ENCODE measurements at places on chromosomes 4 and X.

DNA sequence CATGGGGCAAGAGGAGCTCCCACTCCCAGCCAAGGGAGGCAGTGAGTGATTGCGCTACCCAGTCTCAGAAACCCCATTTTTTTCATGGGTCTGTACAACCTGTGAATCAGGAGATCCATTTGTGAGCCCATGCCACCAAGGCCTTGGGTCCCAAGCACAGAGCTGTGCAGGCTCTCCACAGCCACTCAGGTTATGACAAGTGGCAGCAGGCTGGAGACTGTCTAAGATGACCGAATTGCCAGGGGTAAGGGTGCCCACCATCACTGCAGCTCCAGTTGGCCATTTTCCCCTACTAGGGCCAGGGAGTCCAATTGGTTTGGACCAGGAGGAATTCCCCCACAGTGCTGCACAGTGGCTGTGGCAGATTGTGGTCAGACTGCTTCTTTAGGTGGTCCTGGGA lies 407.5 kb upstream of the KLHL4 start:
- no peak for DNase-seq

- no peak for DNase-seq
Observed at GRCh38 chrX:31356275-31357212, 284.7 kb upstream of the FTHL17 start.

- no peak for DNase-seq
Observed at GRCh38 chrX:96182366-96182765, 502.3 kb upstream of the DIAPH2 start.

- DNase-seq: no peak
Observed at GRCh38 chrX:48002319-48002718, 1.5 kb downstream of the ZNF182 start.

GRCh38 chr4:169665046-169665737 lies 44.8 kb downstream of the CLCN3 start:
- no peak for DNase-seq

DNA sequence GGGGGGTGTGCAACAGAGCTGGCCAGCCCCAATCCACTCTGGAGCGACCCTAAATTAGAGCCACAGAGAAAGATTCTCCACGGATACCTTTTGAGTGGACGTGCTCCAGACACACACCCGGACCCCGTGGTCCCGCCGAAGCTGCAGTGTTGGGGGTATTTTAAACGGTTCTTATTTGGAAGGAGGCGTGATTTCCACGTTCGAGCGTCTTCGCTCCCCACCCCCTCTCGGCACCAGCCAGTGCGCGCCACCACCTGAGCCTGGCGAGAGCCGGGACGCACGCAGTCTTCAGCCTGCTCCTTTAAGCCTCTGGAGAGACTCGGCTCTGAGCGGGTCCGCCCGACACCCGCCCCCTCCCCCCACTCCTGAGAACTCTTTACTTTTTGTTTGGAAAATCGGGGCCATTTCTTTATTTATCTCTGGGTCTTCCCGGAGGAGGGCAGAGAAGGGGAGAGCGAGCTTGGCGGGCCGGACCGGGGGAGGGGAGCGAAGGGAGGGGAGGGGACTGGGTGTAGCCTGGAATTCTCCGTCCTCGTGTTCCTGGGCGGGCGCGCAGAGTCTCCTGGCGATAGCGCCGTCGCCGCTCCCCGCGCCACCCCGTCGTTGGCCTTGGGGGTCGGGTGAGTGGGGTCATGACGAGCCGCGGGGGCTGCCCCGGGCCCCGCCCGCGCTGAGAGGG lies 668 bp upstream of the PTCHD1 start:
- no peak for DNase-seq

GRCh38 chrX:105565856-105566255 lies 256.5 kb upstream of the NRK start:
- no peak for DNase-seq

DNA sequence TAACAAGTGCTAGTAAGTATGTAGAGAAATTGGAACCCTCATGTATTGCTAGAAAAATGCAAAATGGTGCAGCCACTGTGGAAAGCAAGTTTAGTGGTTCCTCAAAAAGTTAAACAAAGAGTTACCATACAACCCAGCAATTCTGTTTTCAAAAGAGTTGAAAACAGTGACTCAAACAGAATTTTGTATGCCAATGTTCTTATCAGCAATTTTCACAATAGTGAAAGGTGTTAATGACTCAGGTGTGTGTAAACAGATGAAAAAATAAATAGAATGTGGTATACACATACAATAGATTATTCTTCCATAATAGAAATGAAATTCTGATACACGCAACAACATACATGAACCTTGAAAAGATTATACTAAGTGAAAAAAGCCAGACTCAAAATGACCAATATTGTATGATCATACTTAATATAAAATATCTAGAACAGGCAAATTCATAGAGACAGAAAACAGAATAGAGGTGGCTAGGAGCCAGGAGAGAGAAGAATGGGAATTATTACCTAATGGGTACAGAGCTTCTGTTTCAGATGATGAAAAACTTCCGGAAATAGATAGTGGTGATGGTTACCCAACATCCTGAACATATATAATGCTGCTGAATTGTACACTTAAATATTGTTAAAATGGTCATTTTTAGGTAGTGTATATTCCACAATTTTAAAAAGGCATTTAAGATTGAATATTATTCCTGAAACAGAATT lies 51.6 kb downstream of the WDFY3 start:
- DNase-seq: no peak

DNA sequence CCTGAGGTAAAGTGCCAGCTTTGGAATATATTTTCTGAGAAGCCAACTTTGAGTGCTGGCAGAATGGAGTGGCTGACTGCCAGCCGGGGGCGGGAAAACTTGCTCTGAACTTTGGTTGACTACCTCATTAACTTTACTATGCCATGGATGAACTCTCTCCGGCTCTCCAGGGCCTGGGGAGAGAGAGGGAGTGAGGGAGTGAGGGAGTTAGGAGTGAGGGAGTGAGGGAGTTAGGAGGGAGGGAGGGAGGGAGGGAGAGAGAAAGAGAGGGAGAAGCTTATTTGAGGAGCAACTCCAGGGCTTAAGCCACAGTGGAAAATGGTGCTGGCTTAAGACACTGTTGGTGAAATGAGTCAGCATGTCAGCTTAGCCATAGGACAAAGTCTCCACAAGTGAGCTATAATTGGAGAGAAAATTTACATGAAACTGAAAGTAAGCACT lies 280.9 kb upstream of the RPS6KA3 start:
- no peak for DNase-seq

DNA sequence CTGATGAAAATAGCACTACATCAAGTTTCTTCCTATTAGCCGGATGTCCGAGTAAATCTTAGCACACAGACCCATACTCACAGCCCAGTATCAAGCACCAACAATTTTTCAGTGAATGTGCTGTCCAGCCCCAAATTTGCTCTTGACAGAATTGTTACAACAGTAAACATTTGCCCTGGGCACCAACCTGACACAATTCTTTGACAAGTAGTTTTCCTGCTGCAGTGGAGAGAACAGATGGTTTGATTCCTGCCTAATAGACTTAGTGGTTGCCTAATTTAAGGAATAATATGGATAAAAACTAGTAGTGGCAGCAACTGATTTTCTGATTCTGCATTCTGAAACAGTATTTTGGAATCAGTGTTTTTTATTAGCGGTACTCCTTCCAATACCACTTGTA lies 253.6 kb downstream of the SLC39A8 start:
- no peak for DNase-seq

- no peak for DNase-seq
Observed at GRCh38 chr4:17817027-17817426, 6.2 kb downstream of the NCAPG start.

GRCh38 chr4:74624351-74625151 lies 169.8 kb downstream of the BTC start:
- no peak for DNase-seq

DNA sequence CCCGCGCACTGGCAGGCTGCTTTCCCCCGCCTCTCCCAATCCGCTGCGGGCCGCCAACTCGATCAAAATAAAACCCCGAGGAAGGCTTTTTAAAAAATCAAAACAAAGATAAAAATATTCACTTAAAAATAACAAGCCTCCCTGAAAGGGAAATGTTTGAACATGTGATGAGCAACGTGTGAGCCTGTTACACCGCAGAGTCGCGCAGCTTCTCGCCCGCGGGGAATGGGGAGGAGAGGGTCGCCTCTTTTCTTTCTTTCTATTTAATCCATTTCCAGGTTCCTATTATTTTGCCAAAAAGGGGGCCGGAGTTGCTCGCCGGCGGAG lies 326.0 kb upstream of the F9 start:
- no peak for DNase-seq

GRCh38 chrX:131649741-131650140 lies 105.9 kb downstream of the OR13H1 start:
- no peak for DNase-seq

GRCh38 chr4:123699880-123700771 lies 303.5 kb downstream of the SPRY1 start:
- DNase-seq: no peak

- DNase-seq: peak; percentile 70
Observed at GRCh38 chrX:283115-283845, 2.1 kb downstream of the PLCXD1 start.

DNA sequence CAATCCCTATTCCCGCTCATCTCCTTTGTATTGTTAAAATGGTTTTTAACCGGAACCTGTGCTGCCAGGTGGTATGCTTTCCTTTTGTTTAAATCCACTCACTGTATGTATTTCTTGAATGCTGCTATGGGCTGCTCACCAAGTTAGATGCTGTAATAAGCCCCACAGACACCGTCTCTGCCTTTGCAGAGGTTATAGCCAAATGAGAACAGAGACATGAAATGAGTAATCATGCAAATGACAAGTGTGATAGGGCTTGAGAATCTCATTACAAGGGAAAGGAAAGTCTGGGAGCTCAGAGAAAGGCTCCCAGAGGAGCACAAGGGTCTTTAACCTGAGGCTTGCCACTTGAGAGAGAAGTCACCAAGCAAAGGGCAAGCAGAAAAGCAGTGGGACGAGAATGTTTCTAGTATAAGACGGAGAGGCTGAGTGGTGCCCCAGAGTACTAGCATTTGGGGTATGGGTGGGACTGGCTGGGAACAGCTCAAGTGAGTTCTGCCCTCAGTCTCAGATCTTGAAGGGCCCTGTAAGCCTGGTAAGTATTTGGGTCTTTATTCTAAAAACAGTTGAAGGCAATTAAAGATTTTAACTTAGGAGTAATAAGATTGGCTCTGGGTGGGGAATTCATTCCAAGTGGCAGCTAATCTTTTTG lies 110.8 kb upstream of the H2AZ1 start:
- DNase-seq: no peak

GRCh38 chrX:40140706-40141499 lies 43.1 kb upstream of the BCOR start:
- DNase-seq: no peak

- DNase-seq: no peak
Observed at GRCh38 chrX:135168486-135168885, 2.7 kb downstream of the CT55 start.

GRCh38 chr4:3675251-3676115 lies 90.7 kb upstream of the ADRA2C start:
- DNase-seq: no peak

GRCh38 chr4:21018817-21019216 lies 318.6 kb downstream of the PACRGL start:
- no peak for DNase-seq

DNA sequence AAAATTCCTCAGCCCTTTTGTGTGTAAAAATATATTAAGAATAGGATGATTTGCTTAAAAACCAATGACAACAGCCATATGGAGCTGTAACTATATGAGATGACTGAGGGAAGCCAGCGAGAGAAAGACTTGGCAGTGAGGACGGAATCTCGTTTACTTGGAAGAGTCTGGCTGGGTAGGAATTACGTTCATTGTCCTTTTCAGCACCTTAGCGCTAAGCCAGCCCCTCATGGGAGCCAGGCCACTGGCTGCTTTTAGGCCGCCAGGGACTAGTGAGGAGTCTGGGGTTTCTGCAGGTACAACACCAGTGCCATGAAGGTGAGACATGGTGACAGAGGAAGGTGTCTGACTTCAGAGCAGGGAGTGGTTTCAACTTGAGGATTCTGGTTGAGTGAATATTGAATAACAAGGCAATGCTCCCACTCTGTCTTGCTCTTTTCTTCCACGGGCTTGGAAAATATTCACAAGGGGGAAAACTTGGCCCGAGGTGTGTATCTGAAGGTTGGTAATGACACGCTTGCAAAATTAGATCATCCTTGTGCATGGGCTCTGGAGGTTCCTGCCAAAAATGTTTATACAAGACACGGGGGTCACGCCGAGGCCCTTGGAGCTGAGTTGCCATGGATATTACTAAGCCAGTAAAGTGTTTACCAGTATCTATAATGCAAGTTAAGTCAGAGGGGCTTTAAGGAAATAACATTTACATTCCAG lies 17.4 kb downstream of the KLF3 start:
- DNase-seq: no peak

GRCh38 chr4:154511981-154512380 lies 20.4 kb upstream of the DCHS2 start:
- DNase-seq: no peak

GRCh38 chrX:7083468-7084396 lies 63.8 kb upstream of the STS start:
- no peak for DNase-seq

GRCh38 chrX:45485719-45486118 lies 285.0 kb upstream of the DIPK2B start:
- no peak for DNase-seq

DNA sequence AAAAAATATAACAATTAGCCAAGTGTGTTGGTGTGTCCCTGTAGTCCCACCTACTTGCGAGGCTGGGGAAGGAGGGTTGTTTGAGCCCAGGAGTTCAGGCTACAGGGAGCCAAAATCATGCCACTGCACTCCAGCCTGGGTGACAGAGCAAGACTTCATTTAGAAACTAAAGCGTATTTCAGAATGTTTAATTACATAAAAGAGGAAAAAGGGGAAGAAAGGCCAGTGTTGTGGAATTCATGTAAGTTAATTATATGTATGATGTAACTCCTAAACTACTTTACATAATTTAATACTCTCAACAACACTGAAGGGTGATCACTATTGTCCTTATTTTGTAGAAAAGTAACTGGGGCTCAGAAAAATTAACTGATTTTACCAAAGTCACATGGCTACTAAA lies 67.2 kb upstream of the HOPX start:
- DNase-seq: no peak

DNA sequence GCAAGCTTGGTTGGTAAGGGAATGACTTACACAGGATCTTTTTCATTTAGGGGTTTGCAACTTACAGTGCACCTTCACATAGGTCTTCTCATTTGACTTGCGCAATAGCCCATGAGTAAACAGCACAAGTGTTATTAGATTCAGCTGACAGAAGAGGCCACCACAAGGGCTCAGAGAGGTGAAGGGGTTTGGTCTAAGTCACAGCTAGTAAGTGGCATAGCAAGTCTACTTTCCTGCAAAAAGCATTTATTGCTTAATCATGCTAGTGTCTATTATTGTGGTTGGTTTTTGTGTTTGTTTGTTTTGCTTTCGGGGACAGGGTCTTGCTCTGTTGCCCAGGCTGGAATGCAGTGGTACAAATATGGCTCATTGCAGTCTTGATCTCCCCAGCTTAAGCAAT lies 83.3 kb downstream of the SPRY1 start:
- no peak for DNase-seq

DNA sequence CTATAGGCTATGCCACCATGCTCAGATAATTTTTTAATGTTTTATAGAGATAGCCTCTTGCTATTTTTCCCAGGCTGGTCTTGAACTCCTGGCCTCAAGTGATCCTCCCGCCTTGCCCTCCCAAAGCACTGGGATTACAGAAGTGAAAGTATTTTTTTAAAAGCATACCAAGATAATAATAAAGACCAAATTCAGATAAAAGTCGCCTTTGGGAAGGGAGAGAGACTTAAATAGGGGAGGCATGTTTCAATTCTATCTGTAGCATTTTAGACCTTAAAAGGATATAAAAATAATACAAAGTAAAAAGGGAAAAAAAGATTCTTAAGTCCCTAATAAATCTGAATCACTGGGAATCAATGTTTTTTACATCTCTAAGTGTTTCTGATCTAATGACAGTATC lies 108.9 kb downstream of the AFAP1 start:
- no peak for DNase-seq

Measured in stimulated activated CD4-positive, alpha-beta T cell treated with anti-CD3 and anti-CD28 coated beads, Interleukin-1b, Interleukin-23, amount 100 ng/mL, for 1 hour (primary cell).